Activated CD4-positive, alpha-beta memory T cell treated with anti-CD3 and anti-CD28 coated beads, Interleukin-2, amount 10 ng/mL, durations not matched to agents 7 days and 5 days (primary cell): ENCODE measurements at places on chromosomes 16 and 17.

DNA sequence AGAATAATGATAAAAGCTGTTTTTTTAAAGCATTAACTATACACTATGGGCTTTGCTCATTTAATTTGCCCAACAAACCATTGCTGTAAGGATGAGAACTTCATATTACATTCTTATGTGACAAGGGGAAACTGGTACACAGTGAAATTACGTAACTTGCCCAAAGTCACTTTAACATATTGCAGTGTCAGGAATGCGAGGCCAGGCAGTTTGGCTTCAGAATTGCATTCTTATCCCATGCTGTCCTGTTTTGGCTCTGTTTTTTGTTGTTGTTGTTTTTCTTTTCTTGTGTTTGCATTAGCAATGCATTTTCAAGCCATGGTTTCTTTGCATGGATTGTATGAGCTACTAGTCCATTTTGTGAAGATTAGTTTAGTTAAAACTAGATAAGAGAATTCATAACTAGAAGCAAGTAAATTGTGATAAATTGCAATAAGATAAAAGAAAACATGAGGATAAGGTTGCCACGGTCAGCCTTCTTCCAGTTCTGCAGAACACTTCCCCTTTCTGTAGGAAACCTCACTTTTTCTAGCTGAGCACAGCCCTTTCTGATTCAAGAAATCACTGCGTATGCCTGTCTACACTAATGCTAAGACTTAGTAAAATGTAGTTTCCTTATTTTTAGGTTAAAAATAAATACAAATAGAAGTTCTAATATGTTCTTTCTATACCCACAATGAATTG lies 221.3 kb upstream of the KCNJ16 start:
- DNase-seq: no peak

GRCh38 chr17:7632492-7632894 lies 2.6 kb downstream of the SHBG start:
- DNase-seq: peak; percentile 47

DNA sequence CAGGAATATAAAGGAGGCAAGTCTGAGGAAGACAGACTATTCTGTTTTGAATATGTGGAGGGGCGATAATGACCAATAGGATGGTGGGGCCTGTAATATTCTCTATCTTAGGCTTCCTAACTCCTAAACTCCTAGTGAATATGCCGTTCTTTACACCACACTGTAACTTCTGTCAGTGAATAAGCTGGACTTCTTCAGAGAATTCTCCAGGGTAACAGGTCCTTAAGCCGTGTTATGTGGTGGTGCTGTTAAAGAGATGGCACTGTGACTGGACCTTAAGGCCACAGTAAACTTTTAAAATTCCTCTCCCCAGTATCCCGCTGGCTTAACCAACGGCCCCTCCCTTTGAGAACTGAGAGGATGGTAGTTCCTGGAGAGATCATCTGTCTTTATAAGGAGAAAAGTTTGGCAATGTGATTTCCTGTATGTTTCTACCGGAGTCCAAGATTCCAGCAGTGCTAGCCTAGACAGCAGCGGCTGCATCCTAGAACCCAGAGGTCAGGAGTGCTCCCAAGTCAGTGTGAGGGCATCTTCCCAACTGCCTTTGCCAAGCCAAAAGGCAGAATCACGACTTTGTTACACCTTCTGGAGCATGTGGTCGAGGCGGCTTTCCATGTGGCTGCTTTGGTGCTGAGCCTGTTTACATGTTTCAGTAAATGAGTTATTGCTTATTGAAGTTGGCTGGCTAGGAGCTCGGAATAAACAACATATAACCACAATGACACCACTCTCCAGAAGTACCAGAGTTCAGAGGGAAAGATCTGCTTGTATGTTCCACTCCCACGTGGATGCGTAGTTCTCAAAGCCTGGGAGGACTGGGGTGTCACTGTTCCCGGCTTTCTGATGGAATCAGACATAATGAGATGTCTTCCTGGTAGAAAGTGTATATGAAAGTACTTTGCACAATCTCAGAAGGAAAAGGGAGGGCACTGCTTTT lies 41.0 kb downstream of the TUBD1 start:
- no peak for DNase-seq

GRCh38 chr16:1731603-1732002 lies 25.6 kb downstream of the MAPK8IP3 start:
- DNase-seq: no peak

DNA sequence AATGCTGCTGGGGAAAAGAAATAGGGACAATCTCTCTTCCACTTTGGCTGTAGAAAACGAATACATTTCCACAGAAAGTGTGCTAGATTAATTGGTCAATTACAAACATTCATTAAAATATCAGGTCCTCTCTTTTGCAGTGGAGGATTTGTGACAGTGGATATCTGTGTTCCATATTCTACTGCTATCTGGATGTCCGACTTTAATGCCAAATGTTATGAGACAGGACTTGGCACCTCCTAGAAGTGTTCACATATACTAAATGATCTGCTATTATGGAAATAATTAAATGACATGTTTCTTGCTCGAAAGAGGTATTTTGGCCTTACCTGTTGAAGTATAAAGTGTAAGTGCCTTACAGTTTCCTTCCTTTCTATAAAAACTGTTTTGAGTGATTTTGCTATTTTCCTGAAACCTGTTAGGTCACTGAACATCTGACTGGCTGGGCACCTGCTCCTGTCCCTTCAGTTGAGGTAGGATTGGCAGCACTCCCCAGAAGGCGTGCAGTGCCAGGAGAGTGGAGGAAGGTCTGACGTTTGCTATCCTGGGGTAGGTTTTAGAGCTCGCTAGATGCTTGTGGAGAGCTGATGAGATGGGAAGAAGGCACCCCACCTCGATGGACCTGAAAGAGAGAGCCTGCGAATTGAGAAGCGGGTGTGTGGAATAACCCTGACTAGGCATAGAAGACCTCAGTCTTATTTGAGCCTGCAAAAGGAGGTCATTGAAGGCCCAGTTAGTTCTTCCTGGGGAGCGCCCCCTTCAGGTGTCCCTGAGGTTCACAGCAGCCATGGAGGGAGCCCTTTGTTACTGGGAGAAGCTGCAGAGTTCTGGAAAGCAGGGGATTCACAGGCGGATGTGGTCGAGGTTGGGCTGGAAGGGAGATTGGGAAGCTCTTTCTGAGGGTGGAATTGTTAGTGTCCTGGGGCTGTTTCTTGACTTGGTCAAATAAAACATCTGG lies 159.4 kb upstream of the ZNF267 start:
- no peak for DNase-seq

- no peak for DNase-seq
Observed at GRCh38 chr16:307691-308312, 24.8 kb downstream of the PDIA2 start.

DNA sequence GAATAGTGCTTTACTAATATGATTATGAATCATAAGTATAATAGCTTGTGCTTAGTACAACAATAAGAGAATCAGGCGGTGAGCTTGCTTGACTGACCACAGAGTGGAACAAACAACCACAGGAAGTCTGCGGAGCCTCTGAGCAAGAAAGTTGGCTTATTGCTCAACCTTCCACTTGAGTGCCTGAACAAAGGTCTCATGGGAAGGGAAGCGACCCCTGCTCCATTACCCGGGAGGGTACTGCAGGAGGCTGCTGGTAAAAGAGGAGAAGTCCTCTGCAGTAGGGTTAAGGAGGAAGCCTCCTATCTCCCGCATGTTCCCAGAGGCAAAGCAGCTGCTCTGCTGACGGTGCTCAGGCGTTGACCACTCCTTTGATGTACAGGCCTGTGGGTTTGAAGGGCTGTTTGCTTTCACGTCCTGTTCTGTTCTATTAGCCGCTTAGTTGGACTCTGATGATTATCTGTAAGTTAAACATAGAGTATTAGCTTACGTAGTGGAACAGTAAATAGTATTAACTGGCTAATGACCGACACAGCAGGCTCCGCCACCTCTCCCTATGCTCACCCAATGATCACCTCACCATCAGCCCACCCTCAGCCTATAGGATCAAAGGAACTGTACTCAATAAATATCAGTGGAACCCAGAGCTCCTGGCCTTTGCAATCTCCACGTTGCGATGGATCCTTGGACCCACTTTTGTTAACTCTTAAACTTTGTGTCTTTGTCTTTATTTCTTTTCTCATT lies 17.5 kb downstream of the ALOX15B start:
- DNase-seq: peak; percentile 76

DNA sequence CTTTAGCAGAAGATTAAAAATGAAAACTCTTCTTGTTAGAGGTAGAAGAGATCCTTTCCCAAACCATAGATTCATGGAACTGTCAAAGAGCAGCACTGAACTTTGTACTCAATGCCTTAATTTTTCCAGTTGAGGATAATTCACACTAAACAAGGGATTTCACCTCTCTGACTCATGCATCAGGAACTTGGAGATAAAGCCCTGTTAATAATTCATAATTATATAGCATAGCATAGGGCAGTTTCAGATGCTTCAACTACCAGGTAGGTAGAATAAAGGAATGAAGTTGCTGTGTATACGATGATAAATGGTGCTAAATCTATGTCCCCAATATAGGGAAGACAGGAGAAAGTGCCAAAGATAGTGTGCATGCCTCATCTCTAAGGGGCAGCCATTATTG lies 450.4 kb downstream of the MAF start:
- no peak for DNase-seq

- no peak for DNase-seq
Observed at GRCh38 chr17:57436565-57436964, 180.2 kb downstream of the MSI2 start.

DNA sequence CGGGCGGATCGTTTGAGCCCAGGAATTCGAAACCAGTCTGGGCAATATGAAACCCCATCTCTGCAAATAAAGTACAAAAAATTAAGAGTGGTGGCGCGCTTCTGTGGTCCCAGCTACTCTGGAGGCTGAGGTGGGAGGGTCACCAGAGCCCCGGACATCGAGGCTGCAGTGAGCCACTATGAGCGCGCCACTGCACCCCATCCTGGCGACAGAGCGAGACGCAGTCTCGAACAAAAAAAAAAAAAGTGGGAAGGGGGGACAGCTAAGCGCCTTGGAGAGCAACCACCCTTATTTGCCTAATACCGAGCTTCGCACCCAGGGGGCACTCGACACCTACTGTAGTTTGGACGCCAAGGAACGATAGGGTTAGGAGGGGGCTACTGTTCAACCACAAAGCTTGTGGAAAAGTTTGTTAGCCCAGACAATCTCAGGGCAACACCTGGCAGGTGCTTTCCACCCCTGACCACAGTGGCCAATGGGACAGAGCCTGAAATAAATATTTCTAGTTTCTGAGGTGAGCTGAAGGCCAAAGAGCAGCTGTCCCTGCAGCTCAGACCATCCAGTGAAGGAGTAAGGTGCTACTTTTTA lies 847 bp upstream of the PSMC3IP start:
- DNase-seq: peak; percentile 76

DNA sequence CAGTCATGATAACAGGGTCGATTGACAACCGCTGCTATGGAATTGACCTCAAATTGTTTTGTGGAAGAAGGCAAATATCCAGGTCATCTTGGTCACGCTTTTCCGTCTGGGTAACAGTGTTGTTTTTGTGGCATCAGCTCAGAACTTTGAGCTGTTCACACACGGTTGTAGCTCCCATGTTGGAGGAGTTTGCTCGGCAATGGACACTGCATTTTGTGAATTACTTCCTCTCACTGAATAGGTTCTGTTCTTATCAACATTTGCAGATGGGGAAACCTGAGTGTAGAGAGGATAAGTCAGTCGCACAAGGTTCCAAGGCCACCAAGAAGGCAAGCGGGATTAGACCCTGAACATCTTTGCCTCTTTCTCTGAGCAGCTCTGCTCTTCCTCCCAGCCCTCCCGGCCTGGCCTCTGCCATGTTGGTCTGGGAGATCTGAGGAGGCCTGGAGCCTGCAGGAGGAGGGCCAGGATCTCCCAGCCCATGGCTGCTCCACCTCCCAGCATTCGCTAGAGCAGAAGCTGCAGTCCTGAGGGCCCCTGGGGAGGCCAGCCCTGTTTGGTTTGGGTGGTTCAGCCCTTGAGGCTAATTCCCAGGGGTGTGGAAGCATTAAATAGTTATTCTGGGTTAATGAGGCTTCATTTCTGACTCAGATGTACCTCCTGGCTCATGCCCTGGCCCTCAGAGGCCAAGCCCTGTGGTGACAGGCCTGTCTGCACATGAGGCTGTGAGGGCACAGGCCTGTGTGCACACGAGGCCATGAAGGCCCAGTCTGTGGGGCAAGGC lies 154.1 kb upstream of the PLCG2 start:
- no peak for DNase-seq

DNA sequence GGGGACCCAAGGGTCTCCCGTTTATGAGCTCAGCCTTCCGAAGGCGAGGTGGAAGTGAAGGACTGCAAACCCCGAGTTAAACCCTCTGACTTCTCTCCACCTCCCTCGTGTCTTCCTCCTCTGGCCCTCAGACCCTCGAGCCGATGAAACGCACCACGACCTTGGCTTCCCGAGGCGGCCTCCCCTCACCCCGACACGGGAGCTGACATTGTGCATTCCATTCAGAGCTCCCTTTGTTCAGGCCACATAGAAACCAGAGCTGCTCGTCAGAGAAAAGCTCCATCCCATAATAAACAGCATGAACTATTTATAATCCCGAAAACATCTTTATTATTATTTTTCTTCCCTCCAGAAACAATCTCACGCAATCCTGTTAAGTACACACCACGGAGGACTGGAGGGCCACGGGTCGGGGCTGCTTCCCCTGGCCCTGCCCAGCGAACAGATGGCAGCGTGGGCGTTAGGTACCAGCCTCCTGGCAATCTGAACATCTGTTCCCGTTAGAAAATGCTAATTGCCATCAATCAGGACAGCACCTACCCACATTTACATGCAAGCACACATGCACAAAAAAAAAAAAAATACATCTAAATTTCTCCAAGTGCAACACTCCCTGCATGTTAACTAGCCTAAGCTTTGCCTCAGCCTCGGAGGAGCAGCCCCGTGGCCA lies 145.7 kb downstream of the RBFOX3 start:
- DNase-seq: no peak

DNA sequence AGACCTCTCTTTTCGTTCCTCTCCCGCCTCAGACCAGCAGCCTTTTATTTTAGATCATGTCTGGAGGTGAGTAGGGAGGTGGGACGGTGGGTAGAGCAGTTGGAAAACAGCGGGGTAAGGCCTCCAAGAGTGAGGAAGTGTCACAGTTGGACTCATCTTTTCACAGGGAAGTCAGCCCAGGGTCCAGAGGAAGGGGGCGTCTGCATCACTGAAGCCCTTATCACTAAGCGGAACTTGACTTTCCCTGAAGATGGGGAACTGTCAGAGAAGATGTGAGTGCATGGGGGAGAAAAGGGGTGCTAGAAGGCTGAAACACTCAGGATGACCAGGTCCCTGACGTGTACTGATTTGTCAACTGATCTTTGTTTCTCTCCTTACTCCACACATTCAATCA lies 461 bp downstream of the LRRC46 start:
- no peak for DNase-seq

DNA sequence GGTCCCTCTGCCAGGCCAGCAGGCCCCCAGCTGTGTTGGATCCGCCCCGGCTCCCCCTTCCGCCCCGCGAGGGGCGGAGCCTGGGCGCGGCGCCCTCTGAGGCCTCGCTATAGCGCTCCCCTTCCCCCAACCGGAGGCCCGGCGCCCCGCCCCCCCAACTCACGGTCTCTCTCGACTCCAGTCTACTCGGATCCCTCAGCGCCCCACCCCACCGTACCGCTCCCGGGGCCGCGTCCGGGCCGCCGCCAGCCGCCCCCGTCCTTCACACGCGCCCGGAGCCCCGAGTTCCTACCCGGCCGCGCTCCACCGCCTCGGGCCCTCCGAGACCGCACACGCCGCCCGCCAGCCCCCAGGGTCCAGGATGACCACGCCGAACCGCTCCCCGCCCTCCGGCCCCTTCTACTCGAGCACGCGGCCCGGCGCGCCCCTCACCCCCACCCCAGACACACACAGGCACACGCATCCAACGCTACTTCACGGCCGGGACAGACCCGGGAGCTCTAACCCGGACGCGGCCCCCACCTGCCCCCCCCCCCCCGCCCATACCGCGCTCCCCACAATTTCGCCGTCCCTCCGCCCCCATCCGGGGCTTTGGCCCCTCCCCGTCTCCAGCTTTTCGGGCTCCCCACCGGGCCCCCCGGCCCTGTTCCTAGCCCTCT lies 1.4 kb downstream of the PHF23 start:
- DNase-seq: peak; percentile 81

- no peak for DNase-seq
Observed at GRCh38 chr17:65170839-65171238, 33.7 kb downstream of the RGS9 start.
